ENCODE measurements at places on chromosomes 7 and 10. TPM values are rescaled to one million over a fixed set of nuclear protein-coding genes. Genes with fewer than 3 reads are reported as not detected.

DNA sequence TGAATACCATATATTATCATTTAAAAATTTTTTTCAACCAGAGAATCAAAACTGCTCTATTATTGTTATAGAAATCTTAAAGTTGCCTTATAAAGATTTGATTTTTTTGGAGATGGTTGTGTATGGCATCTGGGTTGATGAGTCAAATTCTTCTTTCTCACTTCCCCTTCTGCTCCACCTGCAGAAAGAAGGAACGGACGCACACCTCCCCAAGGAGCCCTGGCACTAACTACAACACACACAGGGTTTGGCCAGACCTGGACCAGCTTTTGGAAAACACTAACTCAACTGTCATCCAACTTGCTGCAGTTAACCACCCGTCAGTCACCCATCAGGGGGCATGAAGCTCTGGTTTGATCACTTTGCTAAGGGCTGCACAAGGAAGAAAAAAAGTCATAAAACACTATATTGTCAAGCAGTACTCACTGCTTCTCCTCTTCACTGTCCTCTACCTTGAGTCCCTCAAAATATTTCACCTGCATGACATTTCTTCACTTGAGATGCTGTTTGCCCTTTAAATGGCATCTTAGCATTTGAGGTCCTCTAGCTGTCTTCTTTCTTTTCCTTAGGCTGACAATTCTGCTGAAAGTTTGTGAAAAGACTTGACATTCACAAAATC lies 266.7 kb upstream of the PHF14 start:
- no peaks in the 10 kb centered on the region for H3K36me3 ChIP-seq
- no peak for DNase-seq
- H3K27me3 ChIP-seq, result no peaks in the 10 kb centered on the region

GRCh38 chr7:43550427-43550826 lies 32.5 kb upstream of the STK17A start:
- no peak for DNase-seq
- H3K4me3 ChIP-seq, result no peak overlapping the region
- H3K27ac ChIP-seq, result no peak overlapping the region
- no peaks in the 10 kb centered on the region for H3K36me3 ChIP-seq

GRCh38 chr10:116257785-116258184 lies 15.2 kb downstream of the GFRA1 start:
- H3K27ac ChIP-seq, result no peak overlapping the region
- H3K4me3 ChIP-seq, result no peak overlapping the region
- H3K4me1 ChIP-seq, result no peaks in the 10 kb centered on the region
- DNase-seq, result no peak
- no peaks in the 10 kb centered on the region for H3K27me3 ChIP-seq

DNA sequence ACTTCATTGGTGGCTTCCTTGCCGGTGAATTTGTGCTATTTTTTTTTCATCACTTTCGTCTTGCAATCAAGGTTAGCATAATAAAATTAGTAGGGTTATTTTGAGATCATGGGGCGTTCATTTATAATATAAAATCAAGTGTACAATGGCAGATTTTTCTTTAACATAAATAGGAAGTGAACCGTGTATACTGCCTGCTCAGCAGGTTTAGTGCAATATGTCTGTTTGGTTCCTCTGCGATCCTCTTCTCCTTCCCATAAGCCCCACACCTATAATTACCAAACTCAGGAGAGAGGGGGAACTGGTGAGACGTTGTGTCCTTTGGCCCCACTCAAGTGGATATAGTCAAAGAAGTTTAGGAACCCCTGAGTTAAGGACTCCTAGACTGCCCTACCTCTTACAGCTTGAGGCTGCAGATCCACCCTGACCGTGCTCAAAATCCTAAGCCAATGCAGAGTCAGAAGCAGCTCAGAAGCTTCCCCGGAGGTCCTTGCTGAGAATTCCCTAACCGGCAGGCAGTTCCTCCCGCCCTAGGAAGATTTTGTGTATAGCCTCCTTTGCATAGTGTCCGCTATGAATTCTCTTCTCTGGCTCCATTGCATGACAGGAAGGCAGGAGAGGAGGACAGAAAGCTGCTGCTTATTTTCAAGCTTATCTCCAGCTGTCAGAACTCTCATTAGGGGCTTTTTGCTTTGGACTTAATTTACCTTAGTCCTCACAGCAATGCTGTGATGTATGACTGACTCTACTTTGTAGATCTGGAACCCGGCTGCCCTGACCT lies 41.5 kb downstream of the PYROXD2 start:
- DNase-seq, result no peak
- no peaks in the 10 kb centered on the region for H3K4me1 ChIP-seq
- H3K4me3 ChIP-seq, result no peak overlapping the region
- H3K27ac ChIP-seq, result peak overlapping the region; percentile 18
- no peaks in the 10 kb centered on the region for H3K27me3 ChIP-seq

GRCh38 chr7:76047305-76047810 lies 442 bp downstream of the STYXL1 start:
- no peak for DNase-seq
- H3K4me1 ChIP-seq, result peaks cover 6% of the 10 kb centered on the region
- H3K27ac ChIP-seq, result peak overlapping the region; percentile 74
- no peaks in the 10 kb centered on the region for H3K36me3 ChIP-seq
- peak overlapping the region; percentile 93 for H3K4me3 ChIP-seq

DNA sequence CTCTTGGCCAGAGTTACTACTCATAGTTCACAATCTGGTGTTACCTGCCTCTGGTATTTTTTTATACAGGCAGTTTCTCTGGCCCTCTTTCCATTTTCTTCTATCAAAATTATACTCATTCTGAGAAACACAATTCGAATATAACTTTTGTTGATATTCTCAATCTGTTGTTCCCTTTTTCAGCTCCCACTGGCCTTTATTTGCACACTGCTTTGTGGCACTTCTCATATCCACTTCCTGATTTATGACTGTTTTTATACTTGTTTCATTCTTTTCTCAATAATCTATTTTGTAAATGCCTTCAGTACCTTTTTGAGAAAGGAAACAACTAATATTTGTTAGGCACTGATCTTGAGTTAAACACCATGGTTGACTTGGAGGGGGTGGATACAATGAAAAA lies 93.8 kb upstream of the HDAC9 start:
- no peaks in the 10 kb centered on the region for H3K36me3 ChIP-seq
- DNase-seq, result no peak
- H3K4me3 ChIP-seq, result no peak overlapping the region
- no peaks in the 10 kb centered on the region for H3K4me1 ChIP-seq

DNA sequence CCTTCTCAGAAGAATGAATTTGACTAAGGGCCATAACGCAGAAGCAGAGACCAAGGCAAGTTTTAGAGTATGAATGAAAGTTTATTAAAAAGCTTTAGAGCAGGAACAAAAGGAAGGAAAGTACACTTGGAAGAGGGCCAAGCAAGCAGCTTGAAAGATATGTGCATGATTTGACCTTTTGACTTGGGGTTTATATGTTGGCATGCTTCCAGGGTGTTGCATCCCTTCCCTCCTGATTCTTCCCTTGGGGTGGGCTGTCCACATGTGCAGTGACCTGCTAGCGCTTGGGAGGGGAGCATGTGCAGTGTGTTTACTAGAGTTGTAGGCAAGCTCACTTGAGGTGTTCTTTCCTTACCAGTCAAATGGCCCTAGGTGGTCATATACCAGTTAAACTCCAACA lies 37.9 kb upstream of the LRRN3 start:
- no peaks in the 10 kb centered on the region for H3K36me3 ChIP-seq
- H3K4me1 ChIP-seq, result no peaks in the 10 kb centered on the region
- H3K27ac ChIP-seq, result no peak overlapping the region
- no peak for DNase-seq
- no peak overlapping the region for H3K4me3 ChIP-seq
- H3K27me3 ChIP-seq, result no peaks in the 10 kb centered on the region

DNA sequence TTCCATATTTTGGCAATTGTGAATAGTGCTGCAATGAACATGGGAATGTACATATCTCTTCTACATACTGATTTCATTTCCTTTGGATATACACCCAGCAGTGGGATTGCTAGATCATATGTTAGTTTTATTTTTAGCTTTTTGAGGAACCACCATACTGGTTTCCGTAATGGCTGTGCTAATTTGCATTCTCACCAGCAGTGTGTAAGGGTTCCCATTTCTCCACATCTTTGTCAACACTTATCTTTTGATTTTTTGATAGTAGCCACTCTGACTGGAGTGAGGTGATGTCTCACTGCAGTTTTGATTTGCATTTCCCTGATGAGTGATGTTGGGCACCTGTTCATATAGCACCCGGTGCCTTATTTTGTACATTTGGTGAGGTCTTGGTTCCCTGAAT lies 519.6 kb downstream of the REEP3 start:
- no peak overlapping the region for H3K27ac ChIP-seq
- DNase-seq, result no peak
- no peak overlapping the region for H3K4me3 ChIP-seq
- no peaks in the 10 kb centered on the region for H3K36me3 ChIP-seq
- no peaks in the 10 kb centered on the region for H3K27me3 ChIP-seq
- no peaks in the 10 kb centered on the region for H3K4me1 ChIP-seq

DNA sequence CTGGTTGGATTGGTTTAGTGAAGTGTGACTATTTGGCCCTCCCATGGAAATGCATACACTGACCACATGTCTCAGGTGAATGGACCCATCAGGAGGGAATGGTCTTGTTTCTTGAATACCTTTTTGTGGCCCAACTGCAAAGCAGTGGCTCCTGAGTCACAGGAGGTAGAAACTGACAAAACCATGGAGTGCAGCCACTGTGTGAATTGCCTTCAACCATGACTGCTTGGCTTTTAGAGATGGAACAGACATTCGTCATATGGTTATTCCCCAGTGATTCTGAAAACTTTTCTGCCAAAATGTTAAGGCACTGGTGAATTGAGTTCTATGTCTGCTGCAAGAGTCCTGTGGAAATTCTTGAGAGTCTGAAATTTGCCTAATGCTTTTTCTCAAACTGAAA lies 64.7 kb downstream of the CDK14 start:
- H3K27ac ChIP-seq, result no peak overlapping the region
- no peaks in the 10 kb centered on the region for H3K36me3 ChIP-seq
- H3K4me3 ChIP-seq, result no peak overlapping the region

DNA sequence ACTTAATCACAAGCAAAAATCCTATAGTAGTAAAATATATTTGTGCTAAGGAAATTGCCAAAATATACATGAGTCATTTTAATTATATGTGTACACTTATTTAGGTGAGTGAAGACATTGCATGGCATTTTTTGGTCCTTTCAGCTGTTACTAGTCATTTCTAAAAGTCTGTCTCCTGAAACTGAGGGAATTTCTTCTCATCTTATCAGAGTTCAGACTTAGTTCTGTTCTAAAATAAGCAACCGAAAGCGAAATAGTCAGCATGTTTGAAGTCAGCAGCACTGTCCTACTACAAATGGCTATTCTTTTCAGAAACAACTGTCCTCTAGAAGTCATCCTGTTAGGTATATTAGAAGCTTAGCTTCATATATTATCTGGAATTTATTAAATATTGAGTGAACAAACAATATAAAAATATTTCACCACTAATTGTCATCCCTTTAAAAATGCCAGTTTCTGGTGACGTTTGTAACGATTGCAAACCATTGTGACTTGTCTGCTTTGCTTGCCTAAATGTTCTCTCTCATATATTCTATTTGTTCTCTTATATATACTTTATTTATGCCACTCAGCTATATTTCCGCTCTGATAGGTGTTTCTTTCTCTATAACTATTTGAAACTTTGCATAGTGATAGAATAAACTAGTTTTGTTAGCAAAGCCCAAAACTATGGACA lies 227.4 kb upstream of the KAT6B start:
- H3K36me3 ChIP-seq, result no peaks in the 10 kb centered on the region
- H3K4me1 ChIP-seq, result no peaks in the 10 kb centered on the region
- peak overlapping the region; percentile 73 for H3K27ac ChIP-seq
- no peak overlapping the region for H3K4me3 ChIP-seq

DNA sequence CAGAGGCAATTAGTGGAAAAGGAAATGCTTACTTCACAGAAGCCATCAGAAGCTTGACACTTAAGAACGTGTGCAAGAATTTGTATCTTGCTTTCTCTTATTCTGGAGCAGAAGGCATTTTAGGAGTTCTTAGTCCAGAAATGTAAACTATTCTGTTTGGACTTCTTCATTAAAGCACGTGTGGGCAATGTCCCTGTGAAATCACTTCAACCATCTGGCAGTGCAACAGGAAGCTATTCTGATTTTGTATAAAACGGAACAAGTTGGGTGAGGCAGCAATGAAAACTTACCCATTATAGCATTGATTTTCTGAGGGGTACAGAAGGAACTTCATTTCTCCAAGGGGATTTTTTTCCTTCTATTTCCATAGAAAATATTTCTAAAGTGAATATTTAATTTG lies 21.3 kb upstream of the ARHGAP21 start:
- H3K36me3 ChIP-seq, result no peaks in the 10 kb centered on the region
- H3K27me3 ChIP-seq, result no peaks in the 10 kb centered on the region
- H3K27ac ChIP-seq, result no peak overlapping the region
- no peak for DNase-seq

DNA sequence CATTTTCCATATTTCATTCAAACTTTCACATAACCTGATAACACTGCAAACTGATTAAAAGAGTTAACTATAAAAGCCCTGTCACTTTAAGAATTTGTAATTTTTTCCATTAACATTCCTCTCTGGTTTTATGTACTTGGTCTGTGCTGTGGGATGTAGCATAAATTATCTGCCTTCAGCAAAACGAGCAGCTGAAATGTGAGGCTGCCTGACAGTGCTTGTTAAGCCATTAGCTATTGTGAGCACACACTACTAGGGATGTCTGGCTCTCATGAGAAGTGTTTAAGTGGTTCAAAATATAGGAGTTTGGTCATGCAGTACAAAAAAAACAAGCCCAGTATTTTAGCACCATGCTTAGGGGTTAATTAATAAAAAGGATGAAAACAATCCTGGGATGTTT lies 63.0 kb downstream of the HOXA1 start:
- peaks cover 11% of the 10 kb centered on the region for H3K4me1 ChIP-seq
- no peak overlapping the region for H3K4me3 ChIP-seq
- H3K36me3 ChIP-seq, result no peaks in the 10 kb centered on the region
- H3K27me3 ChIP-seq, result no peaks in the 10 kb centered on the region
- H3K27ac ChIP-seq, result no peak overlapping the region
- no peak for DNase-seq

GRCh38 chr7:45143616-45144015 lies 14.0 kb upstream of the RAMP3 start:
- no peaks in the 10 kb centered on the region for H3K36me3 ChIP-seq
- no peak overlapping the region for H3K4me3 ChIP-seq
- no peak overlapping the region for H3K27ac ChIP-seq

Gene CALML5
- total RNA-seq, result not detected

Gene MYOZ1
- 1.6 TPM for total RNA-seq

Gene GGCT
- 4.9 TPM for total RNA-seq

Gene PWWP2B
- 27.6 TPM for total RNA-seq
